Erythroblast (primary cell): ENCODE measurements at places on chromosomes 12 and 14.

DNA sequence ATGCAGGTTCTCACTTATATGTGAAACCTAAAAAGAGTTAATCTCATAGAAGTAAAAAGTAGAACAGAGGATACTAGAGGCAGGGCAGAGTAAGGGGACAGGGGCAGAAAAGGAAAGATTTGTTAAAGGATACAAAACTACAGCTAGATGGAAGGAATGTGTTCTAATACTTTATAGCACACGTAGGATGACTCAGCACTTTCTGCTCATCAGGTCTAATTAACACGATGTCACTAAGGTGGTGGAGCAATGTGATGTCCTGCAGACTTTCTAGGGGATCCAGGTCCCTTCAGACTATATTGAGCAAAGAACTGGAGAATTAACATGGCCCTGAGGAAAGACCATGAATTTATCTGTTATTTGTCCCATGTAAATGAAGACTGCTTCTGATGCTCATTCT lies 80.8 kb upstream of the CMKLR1 start:
- no peak for DNase-seq

DNA sequence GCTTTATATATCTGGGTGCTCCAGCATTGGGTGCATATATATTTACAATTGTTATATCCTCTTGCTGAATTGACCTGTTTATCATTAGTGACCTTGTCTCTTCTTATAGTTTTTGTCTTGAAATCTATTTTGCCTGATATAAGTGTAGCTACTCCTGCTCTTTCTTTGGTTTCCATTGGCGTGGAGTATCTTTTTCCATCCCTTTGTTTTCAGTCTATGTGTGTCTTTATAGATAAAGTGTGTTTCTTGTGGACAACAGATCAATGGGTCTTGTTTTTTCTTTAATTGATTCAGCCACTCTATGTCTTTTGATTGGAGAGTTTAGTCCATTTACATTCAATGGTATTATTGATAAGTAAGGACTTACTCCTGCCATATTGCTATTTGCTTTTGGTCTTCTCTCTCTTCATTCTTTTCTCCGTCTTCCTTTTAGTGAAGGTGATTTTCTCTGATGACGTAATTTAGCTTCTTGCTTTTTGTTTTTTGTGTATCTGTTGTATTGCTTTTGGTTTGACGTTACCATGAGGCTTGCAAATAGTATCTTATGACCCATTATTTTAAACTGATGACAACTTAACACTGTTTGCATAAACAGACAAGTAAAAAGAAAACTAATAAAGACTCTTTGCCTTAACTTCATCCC lies 347.6 kb downstream of the TMEM121 start:
- DNase-seq = no peak

GRCh38 chr14:77066578-77067172 lies 31.4 kb upstream of the CIPC start:
- no peak for DNase-seq

DNA sequence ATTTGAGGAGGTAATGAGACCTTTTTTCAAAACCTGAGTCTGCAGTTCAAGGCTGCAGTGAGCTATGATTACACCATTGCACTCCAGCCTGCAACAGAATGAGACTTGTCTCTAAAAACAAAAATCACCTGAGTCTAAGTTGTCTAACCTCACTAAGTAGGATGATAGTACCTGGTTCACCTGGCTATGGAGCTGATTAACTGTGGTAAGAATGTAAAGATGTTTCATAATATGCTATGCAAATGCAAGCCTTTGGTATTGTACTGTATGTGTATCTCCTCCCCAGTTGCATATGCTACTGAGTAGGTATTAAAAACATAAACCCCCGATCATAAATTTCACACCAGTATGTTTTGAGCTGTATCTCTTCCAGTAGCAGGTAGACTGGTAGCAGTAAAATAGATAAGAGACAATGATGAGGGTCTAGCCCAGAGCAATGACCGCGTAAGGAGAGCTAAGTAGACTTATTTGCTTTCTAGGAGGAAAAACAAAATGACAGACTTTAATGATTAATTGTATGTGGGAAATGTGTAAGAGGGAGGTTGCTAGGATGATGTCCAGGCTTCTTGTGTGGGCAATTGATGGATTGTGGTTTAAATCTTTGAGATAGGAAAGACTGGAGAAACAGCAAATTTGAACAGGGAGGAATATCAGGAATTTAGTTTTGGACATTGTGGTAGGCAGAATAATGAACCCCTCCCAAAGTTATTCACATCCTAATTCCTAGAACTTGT lies 41.6 kb upstream of the EGLN3 start:
- no peak for DNase-seq

DNA sequence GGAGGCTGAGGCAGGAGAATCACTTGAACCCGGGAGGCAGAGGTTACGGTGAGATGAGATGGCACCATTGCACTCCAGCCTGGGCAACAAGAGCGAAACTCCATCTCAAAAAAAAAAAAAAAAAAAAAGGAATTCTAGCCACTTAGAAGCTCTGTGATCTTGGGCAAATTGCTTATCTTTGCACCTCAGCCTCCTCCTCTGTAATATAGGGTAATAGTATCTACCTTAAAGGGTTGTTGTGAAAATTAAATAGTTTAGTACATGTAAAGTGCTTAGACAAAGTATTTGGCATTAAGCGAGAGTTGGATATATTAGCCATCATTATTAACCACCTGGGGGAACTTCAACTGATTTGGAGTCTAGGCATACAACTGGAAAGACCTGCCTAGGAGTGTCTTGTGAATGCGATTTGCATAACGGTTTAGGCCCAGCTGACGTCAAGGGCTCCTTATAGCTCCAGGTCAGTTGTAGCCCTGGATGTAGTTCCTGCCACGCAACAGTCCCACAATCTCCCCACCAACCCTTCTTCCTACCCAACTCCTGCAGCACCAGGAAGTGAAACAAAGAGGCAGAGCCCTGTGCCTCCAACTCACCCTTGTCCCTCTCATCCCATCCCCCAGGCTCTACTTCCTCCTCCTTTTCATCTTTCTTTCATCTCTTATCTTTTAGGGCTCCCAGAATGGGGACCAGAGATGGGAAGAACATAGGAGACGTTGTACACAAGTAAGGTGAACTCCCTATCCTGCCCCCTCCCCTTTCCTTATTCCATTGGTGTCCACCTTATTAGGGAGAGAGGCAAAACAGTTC lies 2.1 kb upstream of the IL23A start:
- DNase-seq = no peak

DNA sequence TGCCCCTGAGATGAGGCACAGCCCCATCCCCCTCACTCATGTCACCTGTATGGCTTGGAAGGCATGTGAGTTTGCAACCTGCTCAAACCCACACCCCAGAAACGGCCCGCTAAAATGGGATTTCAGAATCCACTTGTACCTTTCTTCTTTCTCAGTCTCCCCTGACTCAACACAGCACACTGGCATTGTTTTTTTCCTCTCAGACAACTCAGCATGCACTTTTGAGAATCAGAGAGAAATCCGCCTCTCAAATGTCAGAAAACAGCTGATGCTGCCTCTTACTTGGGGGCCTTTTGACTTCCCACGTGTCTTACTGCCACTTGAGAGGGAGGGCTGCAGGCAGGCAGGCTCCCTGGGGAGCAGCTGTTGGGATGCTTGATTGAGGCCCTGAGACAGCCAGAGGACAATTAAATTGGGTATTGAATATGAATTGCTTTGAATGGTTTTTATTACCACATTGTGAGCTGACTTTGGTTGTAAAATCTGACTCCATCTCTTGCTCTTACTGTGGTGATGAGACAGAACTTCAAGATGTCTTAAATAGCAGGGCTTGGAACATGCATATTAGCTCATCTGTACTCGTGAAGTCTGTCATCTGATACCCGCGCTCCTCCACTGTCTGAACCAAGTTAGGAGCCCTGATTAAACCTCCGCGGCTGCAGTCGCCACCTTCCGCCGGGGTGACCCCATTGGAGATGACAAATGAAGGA lies 96.6 kb downstream of the APAF1 start:
- DNase-seq = no peak

DNA sequence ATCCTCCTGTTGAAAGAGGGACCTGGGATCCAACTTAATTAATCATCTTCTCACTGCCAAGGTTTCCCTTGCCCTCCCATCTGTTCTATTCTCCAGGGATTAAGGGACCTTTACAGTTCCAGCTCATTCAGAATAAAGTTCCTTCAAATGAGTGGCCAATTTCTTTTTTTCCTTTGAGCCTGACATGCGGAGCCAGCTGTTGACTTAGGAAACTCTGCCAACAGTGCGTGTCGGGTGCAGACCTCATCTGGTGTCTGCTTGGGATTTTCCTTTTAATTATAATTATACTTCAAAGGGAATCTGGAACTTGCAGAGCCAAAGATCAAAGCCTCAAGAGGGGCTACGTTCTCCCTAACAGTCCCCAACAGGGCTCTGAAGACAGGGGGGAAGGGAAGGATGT lies 64.8 kb downstream of the CCDC60 start:
- no peak for DNase-seq

DNA sequence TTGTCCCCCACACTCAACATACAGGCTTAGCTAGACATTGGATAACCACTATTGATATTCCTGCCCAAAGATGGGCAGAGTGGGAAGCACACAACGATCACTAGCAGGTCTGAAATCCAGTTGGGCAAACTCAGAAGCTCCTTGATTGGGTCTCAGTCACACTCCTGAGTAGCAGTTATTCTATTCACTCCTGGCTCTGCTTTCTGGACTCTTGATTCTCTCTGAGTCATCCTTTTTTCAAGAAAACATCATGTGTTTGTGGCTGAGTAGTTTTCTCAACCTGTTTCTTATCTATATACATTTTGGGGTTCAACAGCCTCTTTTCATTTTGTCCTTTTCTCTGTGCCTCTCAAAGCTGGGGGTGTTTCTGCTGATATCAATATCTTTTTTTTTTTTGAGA lies 46.0 kb upstream of the MANSC4 start:
- DNase-seq = no peak

DNA sequence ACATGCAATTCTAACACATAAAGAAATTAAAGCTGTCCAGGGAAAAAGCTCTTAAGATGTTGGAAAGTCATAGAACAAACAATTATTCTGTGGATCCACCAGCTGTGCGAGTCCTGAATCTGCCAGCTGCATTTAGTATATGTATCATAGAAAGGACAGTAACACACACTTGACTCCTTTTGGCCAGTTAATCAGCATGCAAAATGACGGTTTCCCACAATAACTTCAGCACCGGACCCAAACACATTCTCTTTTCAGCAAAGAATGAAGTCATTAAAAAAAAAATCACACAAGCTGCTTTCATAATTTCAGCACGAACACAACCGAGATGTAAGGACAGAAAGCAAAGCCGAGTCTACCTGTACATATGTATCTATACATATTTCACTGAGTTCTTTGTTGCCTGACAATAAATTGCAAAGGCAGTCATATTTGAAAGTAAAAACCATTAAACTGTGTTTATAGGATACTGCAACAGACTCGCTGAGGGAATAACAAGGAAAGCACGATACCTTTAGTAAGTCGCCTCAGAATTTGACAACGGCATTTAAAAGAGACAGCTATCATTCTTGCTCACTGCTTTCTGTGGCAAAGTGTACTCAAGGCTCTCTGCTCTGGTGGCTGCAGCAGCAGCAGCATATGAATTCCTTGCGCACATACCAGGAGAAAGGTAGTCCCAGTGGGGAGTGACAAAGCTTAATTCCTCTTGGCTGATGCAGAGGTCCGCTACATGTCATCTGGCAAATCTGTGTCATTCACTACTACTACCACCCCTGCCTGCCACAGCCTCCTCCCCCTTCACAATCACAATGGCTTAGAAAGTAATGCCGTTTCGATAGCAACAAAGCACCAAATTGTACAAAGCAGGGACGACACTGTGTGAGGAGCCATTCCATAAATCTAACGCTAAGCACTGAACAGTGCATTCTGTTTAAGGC lies at the start of gene GRIP1:
Gene GRIP1, minus strand, starts transcription at position 739 of the 938 bp plus-strand sequence. Its CDS starts 172 bp downstream, at position 567.
- no peak for DNase-seq

- DNase-seq = no peak
Observed at GRCh38 chr12:125983094-125983783, 918.0 kb downstream of the AACS start.

DNA sequence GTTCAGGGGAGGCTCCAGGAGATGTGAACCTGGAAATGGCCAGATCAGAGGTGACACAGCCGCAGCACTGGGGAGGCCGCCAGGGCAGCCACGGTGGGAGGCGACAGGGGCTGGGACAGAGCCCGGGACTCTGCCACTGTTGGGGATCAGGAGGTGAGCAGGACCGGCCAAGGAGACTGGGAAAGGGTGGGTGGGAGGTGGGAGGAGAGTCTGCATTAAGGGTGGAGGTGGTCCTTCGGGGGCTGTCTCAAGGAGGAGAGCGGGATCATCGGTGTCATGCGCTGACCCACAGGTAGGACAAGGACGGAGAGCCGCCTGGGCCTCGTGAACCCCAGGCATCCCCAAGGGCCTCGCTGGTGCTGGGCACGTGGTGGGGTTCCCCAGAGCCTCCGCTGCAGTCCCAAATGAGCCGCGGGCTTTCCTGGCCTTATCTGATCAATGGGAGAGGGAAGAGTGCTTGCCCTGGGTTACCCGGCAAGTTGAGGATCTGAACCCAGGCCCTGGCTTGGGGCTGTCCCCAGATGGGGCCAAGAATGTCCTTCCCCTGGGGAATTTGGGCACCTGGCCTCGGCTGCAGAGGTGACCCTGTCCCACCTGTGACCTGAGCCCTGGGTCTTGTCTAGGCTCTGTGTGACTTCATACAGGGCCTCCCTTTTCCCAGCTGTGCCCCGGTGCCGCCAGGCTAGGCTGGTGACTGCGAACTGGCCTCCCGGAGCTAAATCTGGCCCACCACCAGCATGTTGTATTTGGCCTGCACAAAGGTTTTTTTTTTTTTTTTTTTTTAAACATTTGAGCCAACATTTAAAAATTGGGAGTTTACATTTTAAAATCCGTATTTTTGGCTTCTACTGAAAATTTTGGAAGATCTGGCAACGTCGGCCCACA lies 13.2 kb downstream of the BEGAIN start:
- no peak for DNase-seq

DNA sequence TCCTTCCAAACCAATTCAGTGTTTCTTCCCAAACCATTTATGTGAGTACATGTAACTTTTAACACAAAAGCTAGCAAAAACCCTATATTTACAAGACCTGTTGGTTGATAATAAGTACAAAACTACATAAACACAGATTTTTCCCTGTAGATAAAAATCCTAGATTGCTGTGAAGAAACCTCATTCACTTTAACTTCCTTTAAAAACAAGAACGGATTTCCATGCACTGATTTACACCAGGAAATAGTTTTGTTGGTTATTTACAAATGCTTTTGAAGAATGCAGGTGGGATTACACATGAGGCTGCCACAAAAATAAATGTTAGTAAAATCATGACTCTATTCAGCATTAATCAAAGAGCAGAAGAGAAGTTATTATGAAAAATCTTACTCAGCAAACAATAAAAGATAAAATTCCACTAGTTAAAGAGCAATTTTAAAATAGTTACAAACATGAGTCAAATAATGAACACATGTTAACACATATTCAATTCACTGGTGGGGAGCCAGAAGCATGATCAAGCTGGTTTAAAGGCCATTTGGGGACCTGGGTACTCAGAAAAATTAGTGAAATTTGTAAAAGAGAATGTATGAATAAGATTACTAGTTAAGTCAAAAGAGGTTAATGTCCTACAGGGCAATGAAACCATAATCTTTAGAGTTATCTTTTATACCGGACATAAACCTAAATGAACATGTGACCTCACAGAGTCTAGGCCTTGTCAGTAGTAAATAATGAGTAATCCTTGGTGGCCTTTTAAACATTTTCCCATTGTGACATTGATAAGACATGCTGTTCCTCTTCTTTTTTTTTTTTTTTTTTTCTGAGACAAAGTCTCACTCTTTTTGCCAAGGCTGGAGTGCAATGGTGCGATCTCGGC lies 79.9 kb downstream of the PHLDA1 start:
- DNase-seq = no peak

- DNase-seq = no peak
Observed at GRCh38 chr14:58765418-58765831, 127.7 kb downstream of the DACT1 start.
